ENCODE measurements at places on chromosomes 6 and 20.

- no peak for DNase-seq
Observed at GRCh38 chr20:4552075-4552640, 169.6 kb upstream of the PRND start.

DNA sequence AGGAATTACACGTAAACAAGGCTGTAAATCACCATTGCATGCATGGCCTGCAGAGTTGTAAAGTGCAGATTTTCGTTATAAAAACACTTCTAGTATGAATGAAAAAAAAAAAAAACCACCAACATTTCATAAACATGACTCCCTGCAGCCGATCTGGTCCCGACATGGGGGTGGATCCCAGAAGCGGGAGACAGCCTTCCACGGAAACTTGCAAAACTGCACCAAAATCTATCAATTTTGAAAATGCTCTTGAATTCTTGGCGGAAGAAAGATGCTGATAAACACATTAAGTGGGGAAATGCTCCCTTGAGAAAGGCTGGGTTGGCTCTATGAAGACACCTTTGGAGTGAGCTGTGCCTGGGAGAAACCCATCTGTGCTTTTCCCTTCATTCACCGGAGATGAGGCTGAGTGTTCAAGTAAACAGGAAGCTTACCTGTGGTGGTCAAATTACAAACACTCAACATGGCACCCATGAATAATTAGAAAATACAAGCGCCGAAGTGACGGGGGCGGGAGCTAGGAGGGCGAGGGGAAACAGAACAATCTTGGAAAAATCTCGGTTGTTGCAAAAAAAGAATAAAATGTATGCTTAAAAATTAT lies 845 bp upstream of the ANKRD60 start:
- DNase-seq: no peak

DNA sequence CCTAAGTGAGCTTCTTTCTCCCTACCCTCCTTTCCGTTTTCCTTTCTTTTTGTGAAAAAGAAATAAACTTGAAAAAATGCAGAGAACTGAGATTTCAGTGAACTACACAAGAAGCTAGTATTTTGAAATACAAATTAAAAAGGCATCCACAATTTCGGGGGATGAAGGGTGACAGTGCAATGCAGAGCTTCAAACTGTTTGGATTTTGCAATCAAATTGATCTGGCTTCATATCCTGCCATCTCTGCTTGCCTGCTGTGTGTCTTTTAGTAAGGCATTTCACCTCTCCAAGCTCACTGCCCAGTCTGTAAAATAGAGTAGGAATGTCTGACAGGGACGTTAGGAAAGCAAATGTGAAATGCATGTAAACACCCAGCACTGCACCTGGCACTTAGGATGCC lies 258.0 kb downstream of the HACE1 start:
- DNase-seq: no peak

DNA sequence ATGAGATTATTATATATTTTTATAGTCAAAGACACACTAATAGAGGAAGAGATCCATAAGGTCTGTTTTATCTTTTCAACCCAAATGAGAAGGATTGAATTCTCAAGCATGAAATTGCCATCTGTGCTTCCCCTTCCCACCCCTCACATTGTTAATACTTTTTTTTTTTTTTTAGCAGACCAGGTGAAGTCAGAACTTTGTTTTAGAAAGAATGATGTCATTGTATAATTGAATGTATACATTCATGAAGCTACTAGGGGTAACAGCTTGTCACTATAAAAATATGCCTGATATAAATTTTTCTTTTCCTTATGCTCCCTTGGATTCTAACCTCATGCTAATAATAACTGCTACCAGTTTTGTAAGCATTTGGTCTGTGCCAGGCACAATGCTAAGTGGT lies 88.9 kb downstream of the TFAP2B start:
- no peak for DNase-seq

DNA sequence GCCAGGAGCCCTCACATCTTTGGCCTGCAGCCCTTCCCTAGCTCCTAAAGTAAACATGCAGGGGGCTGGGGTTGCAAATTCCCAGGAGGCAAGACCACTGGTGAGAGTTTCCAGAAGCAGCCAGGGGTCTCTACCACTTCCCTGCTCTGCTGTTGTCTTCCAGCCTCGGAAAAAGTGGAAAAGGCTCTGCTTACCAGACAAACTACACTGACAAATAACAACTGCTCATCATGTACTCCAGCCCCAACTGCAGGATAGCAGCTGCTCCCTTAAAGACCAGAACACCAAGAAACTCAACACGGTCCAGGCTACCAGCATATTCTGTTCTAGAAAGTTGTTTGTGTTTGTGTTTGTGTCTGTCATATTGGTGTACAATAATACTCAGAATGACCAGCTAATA lies 187.5 kb upstream of the MARCKS start:
- no peak for DNase-seq

GRCh38 chr6:89022798-89023197 lies 57.8 kb upstream of the PNRC1 start:
- no peak for DNase-seq

GRCh38 chr6:118558464-118559217 lies 10.5 kb downstream of the PLN start:
- no peak for DNase-seq

DNA sequence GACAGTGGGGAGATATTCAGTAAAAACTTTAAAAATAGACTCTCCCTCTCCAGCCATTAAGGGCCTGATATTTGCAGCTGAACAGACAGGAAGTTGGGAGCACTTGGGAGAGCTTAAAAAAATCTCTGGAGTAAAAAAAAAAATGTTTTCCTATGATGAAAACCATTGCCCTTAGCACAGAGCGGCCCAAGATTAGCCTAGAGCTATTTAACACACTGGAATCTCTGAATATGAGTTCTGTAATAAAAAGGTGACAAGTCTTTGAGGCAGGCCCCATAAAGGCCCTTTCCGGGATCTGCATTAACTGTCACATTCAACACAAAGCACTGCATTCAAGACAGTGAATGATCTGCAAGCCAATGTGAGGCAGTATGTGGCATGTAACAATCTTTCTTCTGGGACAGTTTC lies 393.7 kb downstream of the ZFAND3 start:
- no peak for DNase-seq

DNA sequence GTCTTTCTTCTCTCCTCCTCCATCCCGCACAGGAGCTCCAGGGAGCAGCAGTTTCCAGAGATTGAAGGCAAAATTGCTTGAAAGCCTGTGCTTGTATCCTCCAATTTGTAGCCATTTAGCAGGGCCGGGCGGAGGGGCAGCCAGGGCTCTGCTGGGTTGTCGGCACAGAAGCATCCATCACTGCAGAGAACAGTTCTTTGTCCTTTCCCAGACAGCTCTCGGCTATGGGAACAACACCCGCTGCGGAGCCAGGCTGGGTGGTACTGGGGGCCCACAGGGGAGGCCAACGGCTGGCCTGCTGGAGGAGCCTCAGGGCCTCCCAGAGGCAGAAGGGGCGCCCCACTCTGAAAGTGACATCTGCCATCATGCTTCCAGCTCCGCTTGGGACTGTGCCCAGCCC lies 7.8 kb downstream of the HRH3 start:
- DNase-seq: no peak

DNA sequence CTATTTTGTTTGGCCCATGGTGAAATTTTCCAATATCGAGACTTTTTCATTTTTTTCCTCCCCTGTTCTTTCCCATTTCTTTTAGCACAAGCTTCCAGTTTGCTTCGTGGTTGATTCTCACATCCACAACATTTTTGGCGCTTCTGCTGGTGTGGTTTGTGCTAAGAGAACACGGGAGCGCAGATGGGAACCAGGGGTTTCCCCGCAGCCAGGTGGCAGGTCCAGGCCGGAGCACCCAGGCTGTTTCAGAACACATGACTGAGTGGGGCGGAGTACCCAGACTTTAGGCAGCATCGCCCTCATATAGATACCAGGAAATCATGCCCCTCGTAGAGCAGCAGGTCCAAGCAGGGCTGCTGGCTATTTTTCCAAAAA lies 58.0 kb downstream of the SYTL3 start:
- DNase-seq: no peak

- DNase-seq: no peak
Observed at GRCh38 chr20:8805737-8806442, 263.0 kb upstream of the PLCB4 start.

DNA sequence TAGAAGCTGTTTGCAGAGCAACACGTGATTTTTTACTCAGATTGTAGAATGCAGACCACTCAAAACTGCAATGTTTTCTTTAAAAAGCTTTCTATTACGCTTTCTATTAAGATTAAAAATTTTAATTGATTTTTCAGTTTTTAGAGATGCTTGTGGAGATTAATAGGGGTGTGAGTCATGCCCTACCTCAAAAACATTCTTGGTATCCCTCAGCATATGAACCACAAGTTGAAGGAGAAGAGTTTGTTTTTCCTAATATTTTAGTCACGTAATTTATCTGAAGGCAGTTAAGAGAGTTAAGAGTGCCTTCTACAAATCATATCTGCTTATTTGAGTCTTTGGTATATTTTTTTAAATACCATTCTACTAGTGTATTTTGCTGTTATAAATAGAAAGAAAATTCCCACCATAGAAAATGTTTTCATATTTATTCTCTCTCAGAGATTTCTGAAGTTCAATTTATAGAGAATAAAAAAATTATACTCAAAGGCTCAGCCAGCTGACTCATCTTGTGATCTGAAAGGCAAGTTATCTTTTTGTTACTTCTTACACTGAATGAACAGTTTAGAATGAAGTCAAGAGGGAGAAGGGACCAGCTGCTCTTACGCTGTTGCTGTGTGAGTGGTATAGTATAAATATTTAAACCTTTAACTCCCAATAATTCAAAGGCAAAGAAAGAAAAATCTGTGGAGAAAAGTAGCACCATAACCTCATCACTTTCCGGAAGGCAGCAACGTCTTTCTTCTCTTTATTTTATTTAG lies 7.6 kb downstream of the RIPOR2 start:
- no peak for DNase-seq
